Fibroblast of lung (primary cell): ENCODE measurements at places on chromosomes 1 and 21. TPM values are rescaled to one million over a fixed set of nuclear protein-coding genes. Genes with fewer than 3 reads are reported as not detected.
A peak's percentile ranks its signal among the peaks of the same experiment; 100 is the strongest.

The SLC1A7 gene
- total RNA-seq: 0.26 and 0.33 TPM in 2 replicates

GRCh38 chr1:244952940-244953339 is 88.6 kb upstream of the HNRNPU start:
- H3K27me3 ChIP-seq: no peaks in the 10 kb centered on the region
- H3K36me3 ChIP-seq: no peaks in the 10 kb centered on the region
- no peak for DNase-seq
- no peaks in the 10 kb centered on the region for H3K4me1 ChIP-seq

DNA sequence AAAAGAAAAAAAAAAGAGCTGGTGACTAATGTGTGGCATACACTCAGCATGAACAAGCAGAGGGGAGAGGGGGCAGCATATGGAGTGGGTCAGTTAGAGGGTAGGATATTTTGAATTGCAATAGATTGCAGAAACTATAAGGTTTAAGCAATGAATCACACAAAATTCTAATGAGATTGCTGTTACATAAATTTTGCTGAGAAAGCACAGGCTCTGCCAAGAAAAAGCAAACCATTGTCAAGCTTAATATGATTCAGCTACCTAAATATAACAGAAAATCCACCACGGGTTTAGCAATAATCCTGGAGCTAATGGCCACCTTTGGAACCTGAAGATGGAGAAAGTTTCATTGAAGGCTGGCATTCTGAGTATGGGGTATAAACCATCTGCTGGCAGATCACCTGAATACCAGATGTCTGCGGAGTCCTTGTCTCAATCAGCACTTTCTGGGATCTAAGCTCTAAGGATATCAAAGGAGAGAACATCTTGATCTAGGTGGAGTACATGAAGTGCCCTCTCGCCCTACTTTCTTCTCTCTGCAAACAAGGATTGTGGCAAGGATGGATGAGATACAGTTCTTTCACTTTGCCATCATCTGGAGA is 30.3 kb upstream of the ANGPTL7 start:
- no peak overlapping the region for H3K4me3 ChIP-seq
- peaks cover 14% of the 10 kb centered on the region for H3K4me1 ChIP-seq
- no peaks in the 10 kb centered on the region for H3K27me3 ChIP-seq
- no peaks in the 10 kb centered on the region for H3K36me3 ChIP-seq
- DNase-seq: peak; percentile 98

- no peak overlapping the region for H3K4me3 ChIP-seq
- DNase-seq: no peak
- no peaks in the 10 kb centered on the region for H3K4me1 ChIP-seq
- no peak overlapping the region for H3K27ac ChIP-seq
These were observed 28.8 kb upstream of the LRRN2 start for GRCh38 chr1:204714194-204714860.

GRCh38 chr1:76238094-76238628 is 163.6 kb downstream of the ST6GALNAC3 start:
- H3K27me3 ChIP-seq: no peaks in the 10 kb centered on the region
- H3K27ac ChIP-seq: no peak overlapping the region
- no peaks in the 10 kb centered on the region for H3K4me1 ChIP-seq

DNA sequence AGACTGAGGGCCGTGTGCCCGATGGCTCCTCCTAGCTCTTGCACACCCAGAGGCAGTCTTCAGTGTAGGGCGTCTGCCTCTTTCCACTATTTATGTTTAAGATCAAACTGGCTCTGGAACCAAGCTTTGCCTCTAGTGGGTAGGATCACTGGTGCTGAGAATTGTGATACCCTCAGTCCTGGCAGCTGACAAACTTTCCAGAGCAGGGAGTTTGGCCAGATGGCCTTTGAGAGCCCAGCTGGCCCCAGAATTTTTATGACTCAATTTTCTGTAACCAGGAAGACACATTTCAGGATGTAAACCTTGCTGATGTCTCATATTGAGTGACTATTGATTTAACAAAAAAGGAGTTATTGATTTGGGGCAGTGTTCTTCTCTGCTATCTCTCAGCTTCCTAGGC is 6.7 kb downstream of the COQ8A start:
- no peak for DNase-seq
- no peak overlapping the region for H3K4me3 ChIP-seq
- H3K27me3 ChIP-seq: no peaks in the 10 kb centered on the region

DNA sequence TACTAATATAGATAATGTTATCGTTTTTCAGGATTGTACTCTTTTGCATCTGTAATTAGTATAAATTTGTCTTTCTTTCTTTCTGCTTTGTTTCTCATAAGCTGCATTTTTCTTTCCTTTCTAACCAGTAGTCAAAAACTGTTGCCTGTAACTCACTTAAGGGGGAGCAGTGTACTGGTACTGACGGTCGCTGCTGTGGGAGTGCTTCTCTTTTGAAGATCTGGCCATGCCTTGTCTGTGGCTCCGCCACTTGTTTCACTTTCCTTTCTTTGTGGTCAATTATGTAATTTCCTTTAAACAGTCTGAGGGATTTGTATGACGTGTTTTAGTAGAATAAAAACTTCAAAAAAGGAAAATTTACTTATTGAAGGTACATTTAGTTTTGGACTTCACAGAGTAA is 37.0 kb downstream of the MIA3 start:
- peaks cover 12% of the 10 kb centered on the region for H3K36me3 ChIP-seq
- H3K27ac ChIP-seq: no peak overlapping the region
- no peaks in the 10 kb centered on the region for H3K27me3 ChIP-seq
- no peak for DNase-seq

GRCh38 chr21:36988536-36988935 is 18.0 kb upstream of the RIPPLY3 start:
- no peaks in the 10 kb centered on the region for H3K4me1 ChIP-seq
- no peak for DNase-seq
- H3K27ac ChIP-seq: no peak overlapping the region
- H3K4me3 ChIP-seq: no peak overlapping the region

DNA sequence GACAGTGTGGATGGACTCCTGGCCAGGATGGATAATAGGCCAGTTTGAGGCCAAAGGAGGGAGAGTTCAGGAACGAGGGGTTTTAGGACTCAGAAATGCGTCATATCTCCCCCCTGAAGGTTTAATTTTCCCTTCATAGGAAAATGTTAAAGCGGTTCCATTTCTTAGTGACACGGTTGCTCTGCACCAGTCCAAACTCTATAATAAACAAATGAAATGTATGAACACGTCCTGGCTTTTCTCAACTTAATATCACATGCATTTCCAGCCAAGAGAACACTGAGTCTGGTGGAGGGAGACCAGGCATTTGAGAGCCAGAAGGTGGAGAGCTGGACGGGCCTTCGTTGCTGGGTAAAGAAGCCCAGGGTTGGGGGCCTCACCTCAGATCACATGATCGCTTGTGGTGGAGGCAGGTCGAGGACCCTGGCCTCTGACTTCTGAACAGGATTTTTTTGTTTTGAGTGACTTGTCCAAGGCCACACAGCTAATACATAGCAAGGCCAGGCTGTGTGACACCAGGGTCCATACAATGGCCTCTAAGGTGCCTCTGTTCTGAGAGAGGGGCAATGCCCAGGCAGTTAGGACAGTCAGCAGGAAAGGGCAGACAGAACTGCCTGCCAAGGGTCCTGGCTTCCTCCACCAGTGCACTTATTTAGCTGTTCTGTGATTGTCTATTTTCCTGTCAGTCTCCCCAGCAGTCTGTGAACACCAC is 11.4 kb downstream of the SLC1A7 start:
- no peak overlapping the region for H3K27ac ChIP-seq
- DNase-seq: no peak
- no peak overlapping the region for H3K4me3 ChIP-seq
- no peaks in the 10 kb centered on the region for H3K27me3 ChIP-seq
- H3K4me1 ChIP-seq: peaks cover 15% of the 10 kb centered on the region
- H3K36me3 ChIP-seq: no peaks in the 10 kb centered on the region

GRCh38 chr1:35763201-35763600 is 6.6 kb downstream of the CLSPN start:
- H3K4me1 ChIP-seq: no peaks in the 10 kb centered on the region
- no peak overlapping the region for H3K4me3 ChIP-seq
- no peak for DNase-seq
- H3K36me3 ChIP-seq: no peaks in the 10 kb centered on the region

The MROH9 gene
- 0.26 TPM in 1 of 2 replicates, not detected in the other for total RNA-seq

DNA sequence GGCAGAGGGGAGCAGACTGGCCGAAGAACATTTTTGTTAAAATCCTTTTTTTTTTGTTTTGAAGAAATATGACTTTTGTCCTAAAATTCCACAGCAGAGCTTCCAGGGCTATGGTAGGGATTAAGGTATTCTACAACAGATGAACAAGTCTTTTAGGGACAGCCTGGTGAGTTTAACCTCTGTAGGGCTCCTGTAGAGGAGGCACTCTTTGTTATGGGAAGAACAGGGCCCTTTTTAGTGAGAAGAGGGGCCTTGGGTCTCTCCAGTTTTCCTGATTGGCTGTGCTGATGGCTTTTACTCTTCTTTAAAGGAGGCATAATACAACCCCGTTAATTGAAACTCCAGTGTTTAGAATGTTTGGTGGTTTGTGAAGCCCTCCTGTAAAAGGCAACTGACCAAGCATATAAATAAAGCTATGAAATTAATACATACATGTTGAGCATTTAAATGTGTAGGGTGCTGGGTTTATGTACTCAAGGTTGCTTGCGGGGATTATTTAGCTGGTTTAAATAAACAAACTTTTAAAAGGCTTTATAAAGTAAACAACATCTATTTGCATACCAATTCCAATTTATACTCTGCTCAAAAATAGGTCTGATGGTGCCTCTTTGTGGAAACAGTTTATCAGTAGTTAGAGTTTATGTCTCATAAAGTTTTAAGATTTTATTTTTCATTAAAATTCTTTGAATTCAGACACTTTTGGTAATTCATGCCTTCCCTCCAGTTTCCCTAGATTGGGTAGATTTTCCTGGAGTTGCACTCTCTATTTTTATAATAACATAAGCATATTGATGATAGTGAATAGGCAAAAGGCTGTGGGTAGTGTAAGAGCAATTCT is 46.5 kb downstream of the PBX1 start:
- no peak overlapping the region for H3K27ac ChIP-seq
- DNase-seq: no peak
- H3K27me3 ChIP-seq: no peaks in the 10 kb centered on the region
- H3K4me1 ChIP-seq: peaks cover 12% of the 10 kb centered on the region
- H3K4me3 ChIP-seq: no peak overlapping the region

The SELE gene
- not detected in 2 replicates for total RNA-seq

DNA sequence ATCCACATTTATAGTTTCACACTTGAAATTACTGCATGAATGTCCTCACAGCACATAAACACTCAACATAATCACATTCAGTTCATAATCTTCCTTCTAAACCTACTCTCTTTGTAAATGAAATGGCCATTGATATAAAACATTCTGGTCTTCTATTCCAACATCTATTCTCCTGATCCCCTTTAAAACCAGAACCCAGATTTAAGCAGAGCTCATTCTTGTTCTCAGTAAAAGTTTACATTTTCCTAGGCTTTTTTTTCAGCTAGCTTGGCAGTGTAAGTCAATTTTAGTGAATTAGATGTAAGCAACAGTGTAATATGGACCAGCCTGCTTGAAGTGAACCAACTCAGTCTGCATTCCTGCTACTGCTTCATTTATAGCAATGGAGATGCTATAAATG is 460.7 kb upstream of the RGS18 start:
- no peaks in the 10 kb centered on the region for H3K4me1 ChIP-seq
- no peak for DNase-seq
- H3K36me3 ChIP-seq: no peaks in the 10 kb centered on the region
- no peak overlapping the region for H3K27ac ChIP-seq

GRCh38 chr1:201874672-201875071 is 14.0 kb upstream of the SHISA4 start:
- H3K27me3 ChIP-seq: no peaks in the 10 kb centered on the region
- H3K4me1 ChIP-seq: no peaks in the 10 kb centered on the region
- H3K36me3 ChIP-seq: peaks cover 15% of the 10 kb centered on the region
- no peak overlapping the region for H3K4me3 ChIP-seq
- DNase-seq: no peak

DNA sequence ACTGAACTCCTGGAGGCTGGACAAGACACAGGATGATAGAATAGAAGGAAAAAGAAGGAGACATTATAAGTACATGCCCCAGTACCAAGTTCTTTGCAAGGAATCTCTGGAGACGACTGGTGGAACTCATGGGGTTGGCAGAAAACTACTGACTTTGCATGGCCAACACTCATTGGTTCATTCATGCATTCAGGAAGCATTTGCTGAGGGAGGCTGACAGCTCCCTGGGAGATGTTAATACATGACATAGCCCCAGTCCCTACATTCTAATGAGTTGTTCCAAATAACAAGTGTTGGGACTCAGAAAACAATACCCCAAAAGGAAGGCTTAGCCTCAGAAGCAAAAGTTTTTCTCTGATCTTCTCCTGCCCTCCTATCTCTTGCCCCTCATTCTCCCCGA is 172.8 kb upstream of the IRF2BP2 start:
- no peaks in the 10 kb centered on the region for H3K36me3 ChIP-seq
- DNase-seq: no peak
- no peaks in the 10 kb centered on the region for H3K4me1 ChIP-seq

DNA sequence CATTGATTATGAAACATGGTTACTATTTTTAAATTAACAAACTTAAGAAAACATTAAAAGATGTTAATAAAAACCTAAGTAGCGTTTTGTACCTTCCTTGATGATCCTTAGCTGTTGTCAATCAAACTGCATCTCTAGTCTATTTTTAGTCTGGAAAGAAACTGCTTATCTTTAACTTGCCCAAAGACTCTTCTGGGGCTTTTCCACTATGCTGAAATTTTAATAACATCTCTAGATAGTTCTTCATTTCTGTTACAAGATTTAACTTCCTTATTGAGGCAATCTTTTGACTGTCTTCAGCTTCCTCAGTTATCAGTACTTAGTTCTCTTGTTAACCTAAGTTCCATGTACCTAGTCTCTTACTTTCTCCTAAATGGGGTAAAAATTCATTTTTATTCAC is 135.9 kb upstream of the HMCN1 start:
- no peak for DNase-seq
- no peak overlapping the region for H3K27ac ChIP-seq
- no peaks in the 10 kb centered on the region for H3K4me1 ChIP-seq

DNA sequence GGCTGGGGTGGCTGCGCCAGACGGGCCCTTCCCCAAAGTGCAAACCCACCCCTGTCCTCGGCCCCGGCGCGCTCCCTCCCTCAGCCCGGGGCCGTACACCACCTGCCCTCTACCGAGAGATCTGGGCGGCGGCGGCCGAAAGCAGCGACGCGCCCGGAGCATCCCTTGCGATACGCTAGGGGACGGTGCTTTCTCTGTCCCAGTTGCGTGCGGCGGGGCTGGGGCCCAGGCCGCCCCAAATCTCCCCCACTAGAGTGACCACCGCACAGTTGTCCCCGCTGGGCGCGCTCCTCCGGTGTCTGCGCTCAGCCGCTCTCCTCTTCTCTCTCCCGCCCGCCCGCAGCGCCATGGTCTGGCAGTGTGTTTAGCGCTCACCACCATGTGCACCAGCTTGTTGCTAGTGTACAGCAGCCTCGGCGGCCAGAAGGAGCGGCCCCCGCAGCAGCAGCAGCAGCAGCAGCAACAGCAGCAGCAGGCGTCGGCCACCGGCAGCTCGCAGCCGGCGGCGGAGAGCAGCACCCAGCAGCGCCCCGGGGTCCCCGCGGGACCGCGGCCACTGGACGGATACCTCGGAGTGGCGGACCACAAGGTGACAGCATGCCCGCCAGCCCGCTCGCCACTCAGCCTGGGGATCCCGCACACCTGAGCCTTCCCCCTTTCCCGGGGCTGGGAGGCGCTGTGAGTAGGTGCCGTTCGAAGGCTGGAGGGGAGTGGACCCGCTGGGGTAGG is 1.0 kb downstream of the ST6GALNAC5 start:
- peaks cover 8% of the 10 kb centered on the region for H3K27me3 ChIP-seq
- peak; percentile 60 for DNase-seq
- H3K27ac ChIP-seq: no peak overlapping the region
- no peaks in the 10 kb centered on the region for H3K36me3 ChIP-seq
